Glutamatergic neuron (in vitro differentiated cells): ENCODE measurements at places on chromosomes 5 and 9.

DNA sequence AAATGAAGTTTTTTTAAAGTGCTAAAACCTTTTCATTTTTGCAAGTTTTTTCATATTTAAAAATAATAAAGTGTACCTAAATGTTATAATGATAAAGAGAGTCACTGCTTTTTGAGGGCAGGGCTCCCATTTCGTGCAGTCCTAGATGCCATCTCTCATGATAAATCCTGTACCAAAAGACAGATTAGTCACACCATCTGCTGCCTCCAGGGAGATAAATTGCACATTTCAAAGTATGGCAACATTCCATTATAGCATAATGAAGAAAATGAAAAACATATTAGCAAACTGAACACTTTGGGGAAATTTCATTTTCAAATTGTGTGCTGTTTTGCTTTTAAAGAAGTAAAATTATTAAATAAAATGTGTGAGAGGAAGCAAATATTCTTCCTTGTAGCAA, 257.2 kb downstream of the KIAA0825 start:
- no peak for DNase-seq

DNA sequence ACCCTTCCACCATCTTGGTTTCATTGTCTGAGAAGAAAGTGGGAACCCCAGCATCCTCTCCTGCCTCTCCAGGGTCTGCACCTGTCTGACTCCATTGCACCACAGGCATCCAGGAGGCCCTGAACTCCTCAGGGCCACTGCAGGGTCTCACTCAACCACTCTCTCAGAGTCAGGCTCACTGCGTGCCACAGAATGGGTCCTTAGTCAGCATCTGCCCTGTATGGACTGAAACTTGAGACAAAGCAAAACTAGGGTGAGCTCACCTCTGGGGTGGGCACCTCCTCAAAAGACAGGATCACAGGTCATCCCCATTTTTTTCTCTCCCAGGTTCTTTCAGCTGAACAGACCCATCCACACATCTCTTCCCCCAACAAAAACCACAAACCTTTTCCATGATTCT, 59.2 kb upstream of the CPEB4 start:
- no peak for DNase-seq

- DNase-seq = no peak
Observed at GRCh38 chr5:177447611-177448243, 1.1 kb downstream of the PRR7 start.

- no peak for DNase-seq
Observed at GRCh38 chr5:163094492-163095180, 342.8 kb upstream of the CCNG1 start.

GRCh38 chr5:65327582-65327981, 154.1 kb downstream of the ADAMTS6 start:
- no peak for DNase-seq

DNA sequence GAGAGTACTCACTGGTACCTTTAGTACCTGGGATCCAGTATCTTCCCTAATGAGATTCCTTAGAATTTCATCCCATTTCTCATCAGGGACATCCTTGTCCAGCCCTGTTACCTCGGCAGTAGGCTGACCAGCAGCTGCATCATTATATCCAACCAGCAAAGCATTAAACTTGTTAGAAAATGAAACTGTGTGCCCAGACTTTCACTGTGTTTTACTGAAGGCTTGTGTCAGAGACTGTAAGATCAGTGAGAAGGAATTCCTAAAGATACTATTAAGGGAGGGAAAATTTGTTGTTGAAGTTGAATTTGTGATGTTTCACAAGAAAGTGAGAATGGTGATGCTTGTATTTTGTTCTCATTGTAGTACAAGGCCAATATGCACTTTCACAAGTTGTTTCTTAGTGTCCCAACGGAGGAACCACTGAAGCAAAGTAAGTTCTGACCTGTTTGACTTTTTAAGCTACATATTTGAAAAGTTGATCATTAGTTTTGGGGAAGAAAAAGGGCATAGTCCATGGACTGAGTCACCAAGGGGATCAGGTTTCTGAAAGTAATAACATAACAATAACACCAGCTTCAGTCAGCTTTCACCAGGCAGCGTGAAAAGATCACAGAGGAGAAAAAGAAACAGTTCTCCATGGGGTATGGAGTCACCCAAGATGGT, 48.8 kb downstream of the GRAMD2B start:
- no peak for DNase-seq

DNA sequence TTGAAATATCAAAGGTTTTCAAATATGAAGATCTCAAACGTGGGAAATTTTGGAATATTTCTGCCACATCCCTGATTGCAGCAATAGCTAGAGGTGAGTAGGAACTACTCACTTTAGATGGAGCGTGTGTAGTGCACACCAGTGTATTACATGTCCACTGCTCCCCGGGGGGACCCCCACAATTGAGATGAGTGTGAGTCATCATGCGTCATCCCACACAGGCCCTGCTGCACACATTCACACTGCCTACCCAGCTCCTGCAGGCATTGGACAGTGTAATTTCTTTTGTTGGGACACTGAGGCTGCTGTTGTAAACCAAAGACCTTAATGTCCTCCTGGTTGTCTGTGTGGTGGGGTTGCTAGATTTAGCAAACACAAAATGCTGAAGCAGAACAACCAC, 280.0 kb downstream of the GAS1 start:
- no peak for DNase-seq

DNA sequence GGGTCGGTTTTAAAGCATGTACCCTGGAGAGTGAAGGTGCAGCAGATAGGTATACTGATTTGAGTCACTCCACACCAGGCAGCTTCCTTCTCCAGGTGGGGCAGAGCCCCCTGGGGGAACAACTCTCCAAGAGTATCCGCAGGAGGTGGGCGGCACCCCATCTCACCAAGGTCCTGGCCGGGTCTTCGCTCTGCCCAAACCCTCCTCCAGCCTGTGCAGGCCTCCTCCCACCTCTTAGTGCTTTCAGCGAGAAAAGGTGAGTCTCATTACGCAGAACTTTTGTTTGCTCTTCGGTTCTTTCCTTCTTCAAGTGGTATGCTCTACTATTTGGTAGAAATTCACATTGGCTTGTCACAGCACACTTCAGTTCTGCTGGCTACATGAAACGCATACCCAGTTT, 13.7 kb downstream of the SPACA9 start:
- no peak for DNase-seq

GRCh38 chr5:78923622-78923970, 61.5 kb downstream of the ARSB start:
- DNase-seq = no peak
